Mesothelial cell of epicardium (in vitro differentiated cells): ENCODE measurements at places on chromosomes 3 and 15.

GRCh38 chr3:42581709-42582473, at the start of gene SEC22C:
TSS of gene SEC22C (minus strand) at chr3:42581967. CDS start at chr3:42569046, 12,921 bp downstream.
- DNase-seq, result peak; percentile 90
- H3K4me3 ChIP-seq, result peak within 1 kb of the TSS; percentile 85
- peaks cover 10% of the 10 kb centered on the region for H3K36me3 ChIP-seq

DNA sequence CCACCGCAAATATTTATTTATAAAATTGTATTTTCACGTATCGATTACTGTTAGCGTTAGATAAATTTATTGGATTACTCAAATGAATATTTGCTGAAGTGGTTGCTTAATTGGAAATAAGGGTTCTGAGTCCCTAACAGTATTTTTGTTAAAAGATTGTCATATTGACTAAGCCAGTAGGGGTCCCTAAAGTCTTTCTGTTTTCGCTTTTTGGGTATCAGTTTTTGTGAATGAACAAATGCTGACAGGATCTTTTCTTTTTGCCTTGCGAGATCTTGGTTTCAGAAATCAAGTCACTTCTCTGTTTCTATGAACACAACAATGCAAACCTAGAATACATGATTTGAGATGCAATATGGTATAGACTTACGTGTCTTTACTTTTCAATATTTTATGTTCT, 7.1 kb downstream of the RAD51 start:
- no peak overlapping the region for H3K27ac ChIP-seq
- no peaks in the 10 kb centered on the region for H3K4me1 ChIP-seq
- peaks cover 3% of the 10 kb centered on the region for H3K36me3 ChIP-seq
- no peaks in the 10 kb centered on the region for H3K27me3 ChIP-seq

GRCh38 chr15:94081829-94082228, 149.5 kb upstream of the MCTP2 start:
- no peaks in the 10 kb centered on the region for H3K36me3 ChIP-seq
- H3K27me3 ChIP-seq, result peaks cover 6% of the 10 kb centered on the region
- DNase-seq, result no peak
- H3K4me1 ChIP-seq, result peaks cover 4% of the 10 kb centered on the region
- H3K4me3 ChIP-seq, result no peak overlapping the region

DNA sequence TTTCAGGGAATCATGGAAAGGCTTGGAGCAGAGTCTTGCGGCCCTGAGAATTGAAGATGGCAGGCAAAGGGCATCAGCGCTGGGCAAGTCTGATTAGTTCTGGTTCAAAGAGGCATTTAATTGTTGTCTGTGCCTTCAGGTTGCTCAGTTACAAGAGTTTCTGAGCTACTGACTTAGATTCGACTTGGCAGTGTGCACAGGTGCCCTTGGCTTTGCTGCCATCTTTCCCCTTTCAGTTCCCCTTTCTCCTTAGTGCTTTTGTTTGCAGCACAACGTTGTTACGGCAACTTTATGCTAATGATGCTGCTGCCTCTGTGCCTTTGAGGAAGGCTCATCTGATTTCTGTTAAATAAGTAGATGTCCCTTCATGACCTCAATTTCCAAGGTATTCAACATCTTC, 12.5 kb downstream of the P2RY14 start:
- H3K4me3 ChIP-seq, result no peak overlapping the region
- no peak for DNase-seq
- H3K27me3 ChIP-seq, result no peaks in the 10 kb centered on the region
- H3K27ac ChIP-seq, result no peak overlapping the region
- H3K36me3 ChIP-seq, result peaks cover 1% of the 10 kb centered on the region

DNA sequence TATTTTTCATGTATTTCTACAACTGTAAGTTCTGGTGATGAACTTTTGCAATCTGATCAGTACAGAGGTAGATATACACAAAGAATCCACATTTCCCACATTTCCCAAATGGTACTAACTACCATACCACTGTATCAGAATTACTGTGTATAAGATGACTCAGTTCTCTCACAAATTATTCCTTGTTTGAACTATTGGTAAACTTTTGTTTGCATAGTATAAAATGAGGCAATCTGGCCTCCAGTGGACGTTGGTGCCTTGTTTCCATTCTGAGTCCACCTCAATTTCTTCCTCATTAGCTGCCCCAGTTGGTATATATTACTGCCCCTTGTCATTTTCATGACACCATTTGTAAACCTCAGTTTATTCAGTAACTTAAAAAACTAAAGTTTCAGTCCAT, 38.5 kb downstream of the SPTSSB start:
- H3K27me3 ChIP-seq, result peaks cover 11% of the 10 kb centered on the region
- H3K27ac ChIP-seq, result no peak overlapping the region
- H3K36me3 ChIP-seq, result no peaks in the 10 kb centered on the region
- H3K4me3 ChIP-seq, result no peak overlapping the region

GRCh38 chr3:169384573-169384972, 278.9 kb downstream of the MECOM start:
- no peak for DNase-seq
- H3K27me3 ChIP-seq, result peaks cover 23% of the 10 kb centered on the region

- H3K36me3 ChIP-seq, result no peaks in the 10 kb centered on the region
- H3K27me3 ChIP-seq, result peaks cover 80% of the 10 kb centered on the region
- no peak overlapping the region for H3K27ac ChIP-seq
- no peak for DNase-seq
These were observed 429 bp upstream of the C3orf80 start for GRCh38 chr3:160224811-160225175.

DNA sequence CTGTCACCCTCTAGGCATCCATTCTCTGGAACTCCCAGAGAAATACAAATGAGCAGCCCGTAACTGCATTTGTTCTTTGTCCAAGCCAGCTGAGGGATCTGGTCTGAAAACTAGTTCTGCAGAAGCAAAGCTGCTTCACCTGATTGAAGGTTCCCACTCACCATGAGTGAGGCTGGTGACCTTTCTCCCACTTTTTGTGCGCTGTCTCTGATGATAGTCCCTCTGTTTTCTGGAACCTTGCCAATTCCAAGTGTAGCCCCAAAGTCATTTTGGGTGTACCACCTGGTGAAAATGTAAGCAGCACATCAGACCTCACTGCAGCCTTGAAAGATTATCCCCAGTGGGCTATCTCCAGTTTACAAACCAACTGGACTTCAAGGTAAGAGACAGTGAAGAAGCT, 39.4 kb upstream of the BFSP2 start:
- DNase-seq, result no peak
- no peaks in the 10 kb centered on the region for H3K36me3 ChIP-seq
- no peak overlapping the region for H3K4me3 ChIP-seq

DNA sequence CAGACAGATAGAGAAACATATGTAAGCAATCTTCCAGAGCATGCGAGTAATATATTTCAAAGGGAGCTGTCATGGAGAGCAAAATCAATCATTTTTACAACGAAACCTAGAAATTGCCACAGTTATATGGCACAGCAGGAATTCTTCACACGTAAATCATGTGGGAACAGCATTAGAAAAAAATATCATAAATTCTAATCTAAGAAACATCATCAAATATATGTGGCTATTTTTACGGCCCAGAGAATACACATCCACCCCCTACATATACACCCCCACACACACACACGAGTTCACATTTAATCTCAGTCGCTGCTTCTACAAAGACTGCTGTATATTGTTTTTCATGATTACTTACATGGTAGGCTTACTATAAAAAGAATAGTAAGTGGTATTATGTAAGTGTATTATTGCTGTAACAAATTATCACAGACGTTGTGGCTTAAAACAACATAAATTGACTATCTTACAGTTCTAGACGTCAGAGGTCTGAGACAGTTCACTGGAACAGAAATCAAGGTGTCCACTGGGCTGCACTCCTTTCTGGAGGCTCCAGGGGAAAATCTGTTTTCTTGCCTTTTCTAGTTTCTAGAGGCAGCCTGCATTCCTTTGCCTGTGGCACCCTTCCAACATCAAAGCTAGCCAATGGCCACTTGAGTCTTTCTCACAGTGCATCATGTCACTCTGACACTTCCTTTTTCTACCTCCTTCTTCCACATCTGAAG, 363.3 kb downstream of the ULK4 start:
- H3K27me3 ChIP-seq, result peaks cover 3% of the 10 kb centered on the region
- H3K36me3 ChIP-seq, result no peaks in the 10 kb centered on the region
- no peak for DNase-seq
- H3K27ac ChIP-seq, result peak overlapping the region; percentile 24

DNA sequence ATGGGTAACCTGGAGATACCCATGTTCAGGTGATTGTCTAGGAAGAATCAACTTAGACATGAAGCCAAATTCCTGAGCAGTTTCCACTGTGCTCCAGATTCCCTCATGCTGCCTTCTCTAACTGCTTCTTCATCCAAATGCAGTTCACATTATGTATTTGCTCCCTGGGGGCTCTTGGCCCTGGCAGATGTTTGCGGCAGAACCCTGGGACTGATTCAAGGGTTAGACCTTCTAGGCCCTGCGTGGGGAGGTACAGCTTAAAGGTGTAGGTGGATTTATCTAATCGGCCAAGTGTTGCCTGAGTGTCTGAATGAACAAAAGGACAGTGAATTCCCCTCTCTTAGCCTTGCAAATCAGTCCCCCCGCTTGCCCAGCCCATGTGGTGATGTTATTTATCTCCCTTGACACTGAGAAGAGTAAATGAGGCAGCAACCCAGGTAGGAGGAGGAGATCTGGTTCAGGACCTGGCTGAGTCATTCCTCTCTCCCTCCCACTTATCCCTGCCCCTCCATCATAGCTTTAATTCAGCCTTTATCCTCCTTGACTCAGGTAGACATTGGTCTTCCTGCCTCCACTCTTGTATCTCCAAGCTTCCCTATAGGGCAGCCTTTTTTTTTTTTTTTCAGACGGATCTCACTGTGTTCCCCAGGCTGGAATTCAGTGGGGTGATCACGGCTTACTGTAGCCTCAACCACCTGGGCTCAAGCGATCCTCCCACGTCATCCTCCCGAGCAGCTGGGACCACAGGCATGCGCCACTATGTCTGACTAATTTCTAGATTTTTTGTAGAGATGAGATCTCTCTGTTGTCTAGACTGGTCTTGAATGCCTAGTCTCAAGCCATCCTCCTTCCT, 54.8 kb downstream of the MAGEF1 start:
- no peak overlapping the region for H3K4me3 ChIP-seq
- no peaks in the 10 kb centered on the region for H3K27me3 ChIP-seq
- H3K4me1 ChIP-seq, result peaks cover 47% of the 10 kb centered on the region
- no peak for DNase-seq

- peaks cover 2% of the 10 kb centered on the region for H3K4me1 ChIP-seq
- no peaks in the 10 kb centered on the region for H3K27me3 ChIP-seq
- no peak overlapping the region for H3K4me3 ChIP-seq
- DNase-seq, result no peak
These were observed 34.2 kb upstream of the SIAH2 start for GRCh38 chr3:150797155-150797554.

- no peak overlapping the region for H3K4me3 ChIP-seq
- H3K36me3 ChIP-seq, result no peaks in the 10 kb centered on the region
These were observed 109.8 kb downstream of the LIPC start for GRCh38 chr15:58541410-58542087.

DNA sequence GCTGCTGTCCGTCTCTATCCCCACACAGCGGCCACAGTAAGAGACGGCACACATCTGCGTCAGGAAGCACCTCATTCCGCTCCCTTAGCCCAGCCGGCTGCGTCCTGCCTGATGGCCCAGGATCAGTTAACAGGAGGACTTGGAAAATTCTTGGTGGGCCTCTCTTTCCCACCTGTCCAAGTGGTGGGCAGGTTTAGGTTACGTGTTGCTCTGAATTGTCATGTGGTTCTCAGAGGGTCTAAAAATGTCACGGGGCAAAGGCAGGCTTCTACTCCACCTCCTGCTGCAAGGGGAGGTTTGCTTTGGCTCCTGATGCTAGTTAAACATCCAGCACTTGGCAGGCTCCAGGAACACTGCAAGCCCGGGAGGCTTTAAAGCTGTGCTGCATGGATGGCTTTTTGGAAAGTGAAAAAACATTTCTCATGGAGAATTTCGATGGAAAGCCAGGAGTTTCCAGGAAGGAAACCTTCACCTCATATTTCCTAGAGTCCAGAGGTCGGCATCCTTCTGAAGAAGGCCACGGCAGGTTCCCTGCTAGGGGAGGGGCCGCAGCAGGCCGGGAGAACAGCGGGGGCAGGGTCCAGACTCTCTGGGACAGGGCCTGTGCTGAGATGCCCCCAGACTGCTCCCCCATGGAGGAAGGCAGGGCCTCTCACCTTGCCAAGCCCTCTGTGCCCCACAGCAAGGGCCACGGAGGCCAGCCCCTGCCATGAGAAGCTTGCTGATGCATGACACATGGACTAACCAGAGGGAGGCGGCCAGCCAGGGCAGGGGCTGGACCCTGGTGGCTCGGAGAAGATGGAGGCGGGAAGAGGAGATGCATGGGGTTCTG, 10.8 kb downstream of the CTSH start:
- peaks cover 29% of the 10 kb centered on the region for H3K36me3 ChIP-seq
- DNase-seq, result no peak
- H3K4me3 ChIP-seq, result no peak overlapping the region

- DNase-seq, result no peak
- H3K4me1 ChIP-seq, result peaks cover 83% of the 10 kb centered on the region
- H3K27me3 ChIP-seq, result no peaks in the 10 kb centered on the region
- H3K27ac ChIP-seq, result peak overlapping the region; percentile 97
- H3K36me3 ChIP-seq, result peaks cover 6% of the 10 kb centered on the region
These were observed 4.8 kb downstream of the BMF start for GRCh38 chr15:40103864-40104271.

- no peak overlapping the region for H3K4me3 ChIP-seq
- peaks cover 7% of the 10 kb centered on the region for H3K4me1 ChIP-seq
- H3K27ac ChIP-seq, result no peak overlapping the region
- H3K36me3 ChIP-seq, result no peaks in the 10 kb centered on the region
- H3K27me3 ChIP-seq, result peaks cover 65% of the 10 kb centered on the region
These were observed 295.0 kb upstream of the ICE2 start for GRCh38 chr15:60773901-60774300.

DNA sequence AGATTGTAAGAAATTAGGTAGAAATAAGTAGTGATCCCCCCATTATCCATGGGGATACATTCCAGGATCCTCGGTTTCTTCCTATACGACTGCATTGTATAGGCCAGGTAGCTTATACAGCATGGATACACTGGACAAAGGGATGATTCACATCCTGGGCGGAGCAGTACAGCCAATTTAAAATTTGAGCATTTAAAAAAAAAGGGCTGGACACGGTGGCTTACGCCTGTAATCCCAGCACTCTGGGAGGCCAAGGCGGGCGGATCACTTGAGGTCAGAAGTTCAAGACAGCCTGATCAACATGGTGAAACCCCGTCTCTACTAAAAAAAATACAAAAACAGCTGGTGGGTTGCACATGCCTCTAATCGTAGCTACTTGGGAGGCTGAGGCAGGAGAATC, 976 bp upstream of the ARGFX start:
- DNase-seq, result no peak
- H3K27ac ChIP-seq, result no peak overlapping the region
- H3K36me3 ChIP-seq, result no peaks in the 10 kb centered on the region
- no peaks in the 10 kb centered on the region for H3K4me1 ChIP-seq

GRCh38 chr3:169513672-169514071, 149.8 kb downstream of the MECOM start:
- no peaks in the 10 kb centered on the region for H3K27me3 ChIP-seq
- no peak overlapping the region for H3K27ac ChIP-seq
- H3K4me3 ChIP-seq, result no peak overlapping the region
- peaks cover 10% of the 10 kb centered on the region for H3K4me1 ChIP-seq
